ENCODE measurements at places on chromosomes 1 and 21.

DNA sequence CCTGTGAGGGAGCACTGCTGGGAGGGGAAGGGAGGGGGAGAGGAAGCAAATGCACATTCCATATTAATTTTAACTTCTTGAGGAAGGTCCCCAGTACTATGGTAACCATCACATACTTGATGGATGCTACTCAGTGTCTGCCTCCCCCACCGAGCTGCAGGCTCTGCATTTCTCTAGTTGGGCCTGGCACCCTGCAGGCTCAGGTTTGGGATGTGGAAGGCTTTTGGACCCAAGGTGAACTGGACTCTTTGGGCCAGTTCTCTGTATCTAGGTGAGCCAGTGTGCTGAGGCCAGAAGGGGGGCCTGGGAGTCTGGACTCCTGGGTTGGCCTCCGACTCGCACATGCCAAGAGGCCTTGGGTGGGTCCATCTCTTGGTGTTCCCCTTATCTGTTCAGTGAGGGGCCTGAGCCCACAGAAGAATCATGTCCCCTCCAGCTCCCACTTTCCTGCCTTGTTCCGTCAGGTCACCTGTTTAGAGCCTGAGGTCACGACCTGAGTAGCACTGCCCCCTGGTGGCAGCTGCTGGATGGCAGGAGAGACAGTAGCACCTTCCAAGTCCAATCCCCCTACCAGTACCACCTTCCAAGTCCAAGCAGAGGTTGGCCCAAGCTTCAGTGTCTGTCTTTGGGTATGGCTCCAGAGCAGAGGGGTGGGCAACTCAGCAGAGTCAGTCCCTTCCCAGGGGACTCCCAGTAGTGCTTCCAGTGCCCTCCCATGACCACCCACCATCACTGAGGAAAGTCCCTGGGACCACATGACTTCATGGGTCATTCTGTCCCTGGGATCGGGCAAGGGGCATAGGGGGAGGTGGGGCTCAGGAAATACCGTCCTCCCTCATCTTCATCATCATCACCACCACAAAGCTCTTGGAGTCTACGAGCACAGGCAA is 241.8 kb downstream of the TRABD2B start:
- no peak for DNase-seq

DNA sequence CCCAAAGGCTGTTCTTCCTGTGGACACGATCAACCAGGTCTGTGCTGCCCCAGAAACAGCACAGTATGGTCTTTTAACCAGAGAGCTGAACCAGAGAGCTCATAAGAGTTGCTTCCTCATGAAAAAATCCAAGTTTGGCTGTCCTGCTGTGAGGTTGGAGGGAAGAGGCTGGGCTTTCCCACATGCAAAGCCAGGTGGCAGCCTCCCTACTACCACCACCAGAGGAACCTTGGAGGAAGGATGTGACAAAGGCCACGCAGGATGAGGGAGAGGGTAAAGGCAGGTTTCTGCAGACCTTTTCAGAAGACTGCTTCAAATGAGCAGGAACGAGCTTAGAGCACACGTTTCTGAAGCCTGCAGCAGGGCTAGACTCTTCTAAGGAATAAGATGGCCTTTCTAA is 27.1 kb downstream of the FAM78B start:
- DNase-seq: no peak

GRCh38 chr1:34970220-34970735 is 14.9 kb downstream of the TMEM35B start:
- DNase-seq: no peak

- DNase-seq: no peak
These were observed 69.2 kb upstream of the MAGI3 start for GRCh38 chr1:113320972-113321680.

GRCh38 chr1:248807067-248807737 is 18.5 kb downstream of the SH3BP5L start:
- DNase-seq: peak; percentile 56

DNA sequence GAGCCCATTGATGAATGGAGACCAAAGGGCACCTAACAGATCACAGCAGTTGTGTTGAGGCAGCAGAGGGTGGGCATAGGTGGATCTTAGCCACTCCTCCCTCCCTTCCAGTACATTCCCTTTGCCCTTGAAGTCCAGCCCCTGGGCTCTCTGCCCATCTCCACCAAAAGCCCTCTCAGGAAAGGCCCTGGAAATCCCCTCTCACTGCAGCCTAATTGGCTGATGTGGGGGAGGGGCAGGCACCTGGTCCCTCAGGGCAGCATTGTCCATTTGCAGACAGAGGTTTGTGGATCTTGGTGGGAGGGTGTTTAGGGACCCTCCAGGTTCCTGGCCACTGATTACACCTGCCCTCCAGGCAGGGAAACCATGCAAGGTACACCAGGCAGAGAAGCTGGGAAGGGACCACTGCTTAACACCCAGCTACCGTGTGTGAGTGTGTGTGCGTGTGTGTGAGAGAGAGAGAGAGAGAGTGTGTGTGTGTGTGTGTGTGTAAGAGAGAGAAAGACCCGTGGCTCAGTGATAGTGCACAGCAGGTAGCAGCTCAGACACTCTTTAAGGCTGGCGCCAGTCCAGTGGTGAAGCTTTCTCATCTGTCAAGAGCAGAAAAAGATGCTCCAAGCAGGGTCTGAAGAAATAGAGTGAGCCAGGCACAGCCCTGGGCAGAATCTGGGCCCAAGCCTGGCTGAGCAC is 71.1 kb downstream of the MATN1 start:
- DNase-seq: no peak

DNA sequence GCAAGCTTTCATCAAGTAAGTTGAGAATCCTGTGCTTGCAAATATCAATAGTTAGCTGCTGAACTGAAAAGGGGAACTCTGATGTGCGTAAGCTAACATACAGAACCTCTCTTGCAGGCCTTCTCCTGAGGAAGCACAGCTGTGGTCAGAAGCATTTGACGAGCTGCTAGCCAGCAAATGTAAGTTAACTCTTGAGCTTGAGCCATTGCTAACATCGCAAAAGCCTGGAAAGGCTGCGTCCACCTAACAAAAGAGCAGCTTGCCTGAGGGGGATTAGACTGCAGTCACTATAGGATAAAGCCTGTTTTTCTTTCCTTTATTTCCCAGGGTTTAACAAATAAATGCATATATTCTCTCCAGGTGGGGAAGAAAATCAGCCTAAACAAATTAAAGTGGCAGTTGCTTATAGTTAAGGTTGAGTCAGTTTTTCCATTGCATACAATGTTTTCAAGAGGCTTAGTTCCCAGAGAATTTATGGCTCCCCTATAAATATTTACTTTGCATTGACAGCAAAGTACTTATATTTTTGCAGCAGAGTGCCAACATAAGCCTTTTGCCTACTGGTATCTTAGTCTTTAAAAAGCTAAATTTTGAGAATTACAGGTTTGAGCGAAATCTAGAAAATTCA is 1.5 kb downstream of the RGS2 start:
- DNase-seq: no peak

DNA sequence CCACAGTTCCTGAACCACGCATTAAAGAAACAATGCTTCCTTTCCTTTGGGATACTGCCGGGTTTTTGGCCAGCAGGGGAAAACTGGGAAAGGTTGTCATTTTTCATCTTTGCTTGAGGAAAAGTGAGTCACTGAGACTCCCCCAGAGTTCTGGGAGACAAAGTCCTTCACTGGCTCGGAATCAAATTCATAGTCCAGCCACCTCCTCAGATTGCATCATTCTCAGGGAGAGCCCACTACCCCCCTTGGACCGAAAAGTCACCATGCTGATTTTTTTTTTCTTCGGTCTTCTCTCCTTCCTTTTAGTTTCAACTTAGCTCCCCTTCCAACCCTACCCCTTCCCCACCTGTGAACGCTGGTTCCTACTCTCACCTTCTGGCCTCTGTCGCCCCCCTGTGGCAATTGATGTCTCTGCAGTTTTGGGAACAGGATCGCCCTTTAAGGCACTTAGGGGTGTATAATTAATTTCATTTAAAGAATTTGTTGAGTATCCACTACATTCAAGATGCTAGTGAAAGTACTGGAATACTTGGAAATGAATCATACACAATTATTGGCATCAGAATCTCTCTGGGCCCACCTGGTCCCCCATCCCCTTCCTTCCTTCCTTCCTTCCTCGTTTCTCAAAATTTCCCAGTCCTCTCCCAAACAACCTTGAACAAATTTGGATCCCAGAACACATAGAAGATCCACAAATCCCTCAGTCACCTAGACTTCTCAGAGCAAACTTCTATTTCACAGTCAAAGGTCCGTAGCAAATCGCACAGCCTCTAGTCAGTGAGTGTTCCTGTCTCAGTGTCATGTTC is 6.9 kb downstream of the ACKR1 start:
- DNase-seq: no peak

DNA sequence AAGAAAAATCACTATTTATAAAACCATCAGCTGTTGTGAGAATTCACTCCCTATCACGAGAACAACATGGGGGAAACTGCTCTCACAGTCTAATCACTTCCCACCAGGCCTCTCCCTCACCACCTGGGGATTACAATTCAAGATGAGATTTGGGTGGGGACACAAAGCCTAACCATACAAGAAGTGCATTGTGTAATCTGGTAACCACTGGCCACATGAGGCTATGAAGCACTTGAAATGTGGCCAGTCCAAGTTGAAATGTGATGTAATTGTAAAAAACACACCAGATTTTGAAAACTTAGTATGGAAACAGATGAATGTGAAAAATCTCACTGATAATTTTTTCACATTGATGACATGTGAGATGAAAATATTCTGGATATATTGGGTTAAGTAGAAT is 293.8 kb downstream of the TTLL7 start:
- no peak for DNase-seq

DNA sequence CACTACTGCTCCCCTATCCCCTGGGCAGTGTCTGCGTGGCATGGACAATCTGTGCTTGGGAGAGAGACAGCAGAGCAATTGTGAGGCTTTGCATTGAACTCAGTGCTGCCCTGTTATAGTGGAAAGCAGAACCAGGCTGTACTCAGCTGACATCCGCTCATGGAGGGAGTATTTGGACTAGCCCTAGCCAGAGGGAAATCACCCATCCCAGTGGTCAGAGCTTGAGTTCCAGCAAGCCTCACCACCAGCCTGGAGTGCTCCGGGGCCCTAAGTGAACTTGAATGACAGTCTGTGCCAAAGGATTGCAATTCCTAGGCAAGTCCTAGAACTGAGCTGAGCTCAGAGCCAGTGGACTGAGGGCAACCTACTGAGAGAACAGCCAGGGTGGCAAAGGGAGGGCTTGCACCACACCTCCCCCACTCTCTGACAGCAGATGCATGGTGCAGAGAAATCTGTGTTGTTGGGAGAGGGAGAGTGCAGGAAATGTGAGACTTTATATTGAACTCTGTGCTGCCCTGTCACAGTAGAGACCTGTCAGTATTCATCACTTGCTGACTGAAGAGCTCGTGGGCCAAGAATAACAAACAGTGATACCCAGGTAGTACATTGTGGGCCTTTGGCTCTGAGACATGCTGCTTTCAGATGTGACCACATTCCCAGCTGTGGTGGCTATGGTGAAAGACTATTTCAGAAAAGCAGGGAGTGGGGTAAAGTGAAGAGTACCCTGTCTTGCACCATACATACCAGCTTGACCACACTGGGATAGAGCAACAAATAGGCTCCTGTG is 107.7 kb upstream of the SLC5A9 start:
- DNase-seq: no peak

DNA sequence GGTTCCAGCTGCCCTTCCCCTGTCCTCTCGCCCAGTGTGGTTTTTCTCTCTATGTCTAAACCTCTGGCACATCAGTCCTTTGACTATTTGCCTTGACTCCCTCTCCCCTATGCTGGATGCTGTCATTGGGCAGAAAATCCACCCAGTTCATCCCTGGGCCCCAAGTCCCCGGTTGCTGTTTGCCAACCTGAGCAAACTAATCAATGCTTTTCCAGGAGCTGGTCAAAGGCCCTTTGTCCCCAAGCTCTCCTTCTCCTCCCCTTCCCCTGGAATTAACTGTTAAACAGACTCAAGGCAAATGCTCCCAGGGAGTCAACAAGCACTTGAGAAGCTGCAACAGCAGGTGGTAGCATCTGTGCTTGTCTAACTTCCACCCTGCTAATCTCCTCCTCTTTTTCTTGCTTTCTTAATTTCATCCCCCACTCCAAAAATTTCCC is 102.7 kb downstream of the LMX1A start:
- DNase-seq: no peak

DNA sequence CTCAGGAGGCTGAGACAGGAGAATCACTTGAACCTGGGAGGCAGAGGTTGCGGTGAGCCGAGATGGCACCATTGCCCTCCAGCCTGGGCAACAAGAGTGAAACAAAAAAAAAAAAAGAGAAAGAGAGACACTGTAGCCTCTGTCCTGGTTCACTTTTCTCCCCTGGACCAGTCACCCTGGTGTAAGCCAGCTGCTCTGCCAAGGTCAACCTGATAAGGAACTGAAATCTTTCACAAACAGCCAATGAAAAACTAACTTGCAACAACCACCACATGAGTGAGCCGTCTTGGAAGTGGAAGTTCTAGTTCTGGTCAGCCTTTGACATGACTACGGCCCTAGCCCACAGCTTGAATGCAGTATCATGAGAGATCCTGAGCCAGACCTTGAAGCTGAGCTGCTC is 36.8 kb upstream of the CXADR start:
- no peak for DNase-seq

DNA sequence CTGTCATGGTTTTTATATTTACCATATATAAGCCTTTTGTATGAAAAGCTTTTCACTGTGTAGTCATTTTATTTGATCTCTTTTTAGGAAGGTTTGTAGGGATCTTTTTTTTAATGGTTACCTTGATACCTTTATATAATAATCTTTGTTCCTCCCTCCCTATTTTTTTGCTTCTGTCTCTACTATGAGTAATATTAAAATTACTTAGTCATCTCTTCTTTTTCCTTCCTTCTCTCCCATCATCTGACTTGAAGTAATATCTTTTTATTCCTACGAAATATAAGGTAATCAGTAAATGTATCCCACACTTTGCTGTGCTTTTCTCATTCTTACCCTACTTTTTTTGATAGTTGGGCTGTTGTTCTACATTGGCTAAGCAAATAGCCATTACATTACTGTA is 161.4 kb downstream of the MAGI3 start:
- DNase-seq: no peak

DNA sequence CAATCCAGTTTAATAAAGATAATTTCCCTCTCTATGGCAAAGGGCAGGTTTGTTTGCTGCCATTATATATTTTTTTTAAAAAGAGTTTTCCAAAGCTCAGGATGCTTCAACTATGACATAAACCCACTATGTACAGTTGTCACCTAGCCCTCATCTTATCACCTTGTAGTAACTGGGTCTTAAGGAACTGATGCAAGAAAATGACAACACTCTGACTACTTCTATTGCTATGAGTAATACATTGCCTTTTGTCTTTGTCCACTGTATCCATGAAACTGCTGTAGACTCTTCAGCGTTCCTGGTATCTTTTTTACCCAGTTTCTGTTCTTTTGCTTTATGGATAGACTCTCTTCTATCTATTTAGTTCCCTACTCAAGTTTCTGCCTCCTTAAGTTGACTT is 586.5 kb downstream of the NEGR1 start:
- DNase-seq: no peak

Data from hepatic stellate cell (primary cell).